ENCODE measurements at places on chromosomes 16 and 17.

- DNase-seq: no peak
Measured at GRCh38 chr17:13297183-13297582, 279.4 kb upstream of the ELAC2 start.

DNA sequence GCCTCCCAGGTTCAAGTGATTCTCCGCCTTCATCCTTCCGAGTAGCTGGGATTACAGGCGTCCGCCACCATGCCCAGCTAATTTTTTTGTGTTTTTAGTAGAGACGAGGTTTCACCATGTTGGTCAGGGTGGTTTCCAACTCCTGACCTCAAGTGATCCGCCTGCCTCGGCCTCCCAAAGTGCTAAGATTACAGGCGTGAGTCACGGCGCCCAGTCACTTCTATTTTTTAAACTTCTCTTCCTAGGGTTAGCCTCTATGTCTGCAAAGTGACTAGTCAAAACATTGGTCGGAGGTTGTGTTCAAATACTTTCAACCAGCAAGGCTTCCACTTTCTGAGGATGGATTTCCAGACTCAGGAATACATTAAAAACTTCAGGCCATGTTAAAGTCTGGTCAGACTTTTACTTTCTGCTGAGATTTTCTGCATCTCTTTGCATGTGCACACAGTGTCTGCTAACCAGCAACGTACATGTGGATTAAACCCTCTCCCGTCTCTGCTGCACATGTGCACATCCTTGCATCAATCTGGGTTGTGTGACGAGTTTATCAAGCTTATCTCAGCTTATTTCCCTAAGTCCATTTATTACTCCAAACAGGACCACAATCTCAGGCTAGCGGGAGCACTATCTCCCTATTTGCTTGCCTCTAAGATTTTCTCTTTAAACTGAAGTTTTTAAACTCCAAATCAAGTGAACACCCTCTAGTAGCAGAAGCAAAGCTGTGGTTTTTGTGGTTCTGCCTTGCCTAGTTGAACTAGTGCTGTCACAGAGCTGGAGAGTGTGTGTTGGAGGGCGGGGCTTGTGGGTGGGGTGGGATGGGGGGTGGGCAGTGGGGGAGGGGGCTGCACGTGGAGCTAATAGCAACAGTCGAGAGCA lies 525.2 kb upstream of the GOT2 start:
- peak; percentile 89 for DNase-seq

GRCh38 chr17:4679658-4680057 lies 24.3 kb downstream of the PELP1 start:
- peak; percentile 33 for DNase-seq

GRCh38 chr17:32141258-32141657 lies 1.0 kb upstream of the RHOT1 start:
- DNase-seq: peak; percentile 94

DNA sequence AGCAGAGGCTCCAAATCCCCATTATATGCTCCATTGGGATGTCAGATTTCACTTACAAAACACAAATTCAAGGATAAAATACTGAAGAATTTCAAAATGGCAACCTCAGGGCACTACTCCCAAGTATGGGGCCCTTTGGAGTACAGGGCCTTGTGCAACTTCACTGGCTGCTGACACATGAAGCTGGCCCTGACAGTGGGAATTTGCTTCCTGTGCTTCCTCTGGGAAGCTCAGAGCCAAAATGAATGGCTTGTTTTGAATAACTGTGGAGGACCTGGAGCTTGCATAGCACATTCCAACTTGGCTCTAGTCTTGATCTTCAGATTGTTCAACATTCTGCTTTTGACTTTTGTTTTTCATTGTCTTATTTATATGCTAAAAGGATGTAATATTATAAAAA lies 52.3 kb upstream of the HNF1B start:
- no peak for DNase-seq

DNA sequence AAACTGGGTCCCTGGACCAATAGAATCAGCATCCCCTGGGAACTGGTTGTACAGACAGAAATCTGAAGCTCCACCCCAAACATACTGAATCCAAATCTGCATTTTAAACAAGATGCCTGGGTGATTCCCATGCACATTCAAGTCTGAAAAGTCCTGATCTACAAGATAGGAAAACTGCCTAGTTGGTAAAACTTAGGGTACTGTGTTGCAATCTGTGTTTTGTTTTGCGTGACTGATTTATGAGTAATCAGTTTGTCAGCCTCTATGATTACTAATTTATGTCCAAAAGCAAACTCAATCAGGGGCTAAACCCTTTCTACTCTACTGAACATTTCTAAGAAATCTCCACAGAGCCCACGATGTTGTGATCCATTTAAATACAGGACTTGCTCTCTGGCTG lies 103.8 kb downstream of the YPEL2 start:
- DNase-seq: no peak

DNA sequence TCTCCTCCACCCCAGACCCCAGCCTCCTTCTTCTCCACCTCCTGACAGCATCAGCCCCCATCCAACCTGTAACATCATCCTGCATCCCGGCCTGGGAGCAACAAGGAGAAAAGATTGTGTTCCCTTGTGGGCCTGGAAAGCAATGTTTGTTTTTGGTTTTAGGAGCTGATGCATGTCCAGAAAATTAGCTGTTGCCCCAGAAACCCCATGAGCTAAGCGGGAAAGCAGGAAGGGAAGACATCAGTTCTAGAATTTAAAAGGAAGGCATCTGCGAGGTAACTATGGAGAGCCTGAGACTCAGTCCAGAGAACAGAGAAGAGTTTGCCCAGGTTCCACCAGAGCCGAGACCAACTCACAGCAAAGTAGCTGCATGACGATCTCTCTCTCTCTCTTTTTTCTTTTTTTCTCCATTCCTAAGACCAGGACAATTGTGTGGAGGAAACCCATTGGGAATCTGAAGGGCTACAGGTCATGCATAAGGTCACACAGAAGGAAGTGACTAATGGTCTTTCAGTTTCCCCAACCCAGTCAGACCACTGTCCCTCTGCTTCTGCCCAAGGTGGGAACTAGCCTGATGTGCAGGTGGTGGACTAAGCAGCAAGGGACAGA lies 124.4 kb downstream of the SLC39A11 start:
- no peak for DNase-seq

DNA sequence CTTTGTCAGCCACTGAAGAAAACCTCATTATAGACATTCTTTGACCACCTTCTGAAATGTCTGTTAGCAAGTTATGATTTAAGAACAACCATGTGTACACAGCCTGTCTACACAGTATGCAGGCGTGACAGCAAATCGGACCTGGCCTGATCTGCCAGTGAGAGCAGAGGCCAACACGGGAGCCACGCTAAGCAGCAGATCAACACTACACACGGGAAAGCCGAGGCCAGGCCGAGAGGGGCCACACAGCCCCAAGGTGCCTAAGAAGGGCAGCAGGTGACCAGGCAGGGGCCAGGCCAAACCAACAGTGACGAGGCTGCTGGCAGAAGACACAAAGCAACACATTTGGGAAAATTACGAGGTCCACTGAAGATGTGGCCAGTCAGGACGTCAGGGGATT lies 16.3 kb upstream of the FAAP100 start:
- no peak for DNase-seq

GRCh38 chr16:69917739-69918138 lies 33.4 kb upstream of the CLEC18A start:
- no peak for DNase-seq

GRCh38 chr16:20359997-20360396 lies 7.5 kb upstream of the UMOD start:
- DNase-seq: no peak

GRCh38 chr16:51184702-51185433 lies 33.8 kb upstream of the SALL1 start:
- no peak for DNase-seq

DNA sequence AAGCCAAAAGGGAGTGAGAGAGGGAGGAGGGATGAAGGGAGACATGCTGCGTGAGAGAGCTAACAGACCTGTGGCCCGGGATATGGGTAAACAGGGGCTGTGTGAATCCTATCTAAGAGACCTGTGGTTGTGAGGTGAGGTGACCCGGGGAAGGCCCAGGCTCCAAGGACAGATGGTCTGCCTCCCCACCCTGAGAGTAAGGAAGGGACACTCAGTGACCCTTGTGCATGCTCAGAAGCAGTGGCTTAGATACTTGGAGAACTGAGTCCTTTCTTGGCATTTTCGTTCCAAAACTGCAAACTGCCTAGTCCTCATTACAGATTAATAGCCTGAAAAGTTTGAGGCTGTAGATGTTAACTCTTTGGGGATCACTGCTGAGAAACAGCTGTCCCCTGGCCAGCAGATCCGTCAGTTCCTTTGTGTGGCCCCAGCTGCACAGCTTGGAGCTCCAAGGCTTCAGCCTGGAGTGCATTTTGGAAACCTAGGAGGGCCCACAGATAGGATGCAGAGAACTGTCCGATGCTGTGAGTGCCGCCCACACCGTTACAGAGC lies 121.6 kb downstream of the SMG6 start:
- DNase-seq: no peak

GRCh38 chr17:38456031-38456815 lies 28.0 kb downstream of the ARHGAP23 start:
- no peak for DNase-seq

- DNase-seq: no peak
Measured at GRCh38 chr16:78375055-78375679, 275.7 kb downstream of the WWOX start.

DNA sequence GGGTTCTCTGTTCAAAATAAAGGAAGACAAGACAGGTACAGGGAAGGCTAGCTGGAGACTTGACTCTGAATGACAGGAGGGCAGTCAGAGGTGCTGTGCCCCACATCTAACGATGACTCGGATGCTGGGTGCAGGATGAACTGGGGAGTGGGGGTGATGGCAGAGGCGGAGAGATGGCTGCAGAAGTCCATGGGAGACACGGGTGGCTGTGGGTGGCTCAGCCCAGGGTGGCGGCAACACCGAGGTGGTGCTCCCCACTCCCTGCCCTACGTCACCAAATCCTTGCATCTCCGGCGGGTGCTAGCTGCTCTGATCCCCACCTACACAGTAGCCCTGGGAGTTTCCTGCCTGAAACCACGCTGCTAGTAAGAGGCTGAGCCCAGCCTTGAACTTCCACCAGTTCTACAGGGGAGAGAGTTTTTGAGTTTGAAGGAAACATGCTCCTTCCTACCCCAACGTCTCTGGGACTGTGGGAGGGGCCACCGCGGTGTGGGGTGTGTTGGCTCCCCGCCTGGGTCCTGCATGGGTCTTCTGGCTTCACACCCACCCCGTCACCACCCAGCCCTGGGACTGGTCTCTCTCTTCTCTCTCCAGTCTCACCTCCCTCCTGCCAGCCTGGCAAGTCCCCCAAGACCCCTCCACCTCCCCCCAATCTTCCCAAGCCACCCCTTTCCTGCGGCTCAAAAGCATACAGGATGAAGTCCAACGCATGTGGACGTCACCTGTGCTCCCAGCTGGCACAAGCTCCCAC lies 4.5 kb downstream of the GSG1L start:
- DNase-seq: no peak

- no peak for DNase-seq
Measured at GRCh38 chr16:81693041-81693743, 85.9 kb upstream of the PLCG2 start.

- DNase-seq: peak; percentile 6
Measured at GRCh38 chr16:74463888-74464287, 42.6 kb upstream of the CLEC18B start.

DNA sequence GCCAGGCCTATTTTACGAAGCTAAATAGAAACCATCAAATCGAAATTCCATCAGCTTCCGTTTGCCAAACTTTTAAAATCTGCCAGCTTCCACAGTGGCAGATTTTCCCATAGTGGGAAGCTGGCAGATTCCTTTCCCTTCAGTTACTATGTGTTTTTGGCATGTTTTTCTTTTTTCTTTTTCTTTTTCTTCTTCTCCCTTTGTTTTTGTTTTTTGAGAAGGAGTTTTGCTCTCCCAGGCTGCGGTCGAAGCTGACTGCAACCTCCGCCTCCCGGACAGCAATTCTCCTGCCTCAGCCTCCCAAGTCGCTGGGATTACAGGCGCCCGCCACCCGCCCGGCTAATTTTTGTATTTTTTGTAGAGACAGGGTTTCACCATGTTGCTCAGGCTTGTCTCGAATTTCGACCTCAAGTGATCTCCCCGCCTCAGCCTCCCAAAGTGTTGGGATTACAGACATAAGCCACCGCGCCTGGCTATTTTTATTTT lies 684 bp upstream of the CWC25 start:
- DNase-seq: no peak

- no peak for DNase-seq
Measured at GRCh38 chr17:36611345-36612072, 10.1 kb downstream of the MRM1 start.

- no peak for DNase-seq
Measured at GRCh38 chr16:73306901-73307413, 259.0 kb upstream of the ZFHX3 start.

DNA sequence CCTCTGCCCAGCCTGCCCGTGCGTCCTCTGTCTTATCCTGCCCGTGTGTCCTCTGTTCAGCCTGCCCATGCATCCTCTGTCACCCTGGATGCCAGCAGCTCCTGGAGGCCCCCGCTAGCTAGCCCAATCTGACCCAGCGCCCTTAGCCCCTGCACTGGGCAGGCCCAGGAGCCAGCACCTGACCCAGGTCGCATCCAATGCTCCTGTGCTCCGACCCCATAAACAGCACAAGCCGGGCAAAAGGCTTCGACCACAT lies 13.1 kb downstream of the CDH15 start:
- no peak for DNase-seq

GRCh38 chr17:52105591-52105990 lies 52.9 kb downstream of the CA10 start:
- no peak for DNase-seq

- DNase-seq: peak; percentile 63
Measured at GRCh38 chr17:48568499-48569239, 9.5 kb downstream of the HOXB4 start.

DNA sequence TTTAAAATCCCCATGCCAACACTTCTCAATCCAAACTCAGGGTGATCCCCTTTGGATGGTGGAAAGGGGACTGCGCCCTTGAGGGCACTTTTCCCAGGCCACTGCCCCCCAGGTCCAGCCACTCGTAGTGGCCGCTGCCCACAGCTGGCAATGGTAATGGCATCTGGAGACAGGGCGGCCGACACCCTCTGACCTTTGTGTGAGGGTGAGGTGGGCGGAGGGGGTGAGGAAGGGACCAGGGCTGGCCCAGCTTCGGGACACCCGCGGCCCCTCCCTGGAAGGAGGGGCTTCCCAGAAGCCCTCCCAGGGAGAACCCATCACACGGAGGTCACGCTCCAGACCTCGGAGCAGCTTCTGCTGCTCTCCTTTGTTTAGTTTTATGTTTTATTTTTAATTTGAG lies 289.7 kb downstream of the FOXL1 start:
- DNase-seq: no peak

DNA sequence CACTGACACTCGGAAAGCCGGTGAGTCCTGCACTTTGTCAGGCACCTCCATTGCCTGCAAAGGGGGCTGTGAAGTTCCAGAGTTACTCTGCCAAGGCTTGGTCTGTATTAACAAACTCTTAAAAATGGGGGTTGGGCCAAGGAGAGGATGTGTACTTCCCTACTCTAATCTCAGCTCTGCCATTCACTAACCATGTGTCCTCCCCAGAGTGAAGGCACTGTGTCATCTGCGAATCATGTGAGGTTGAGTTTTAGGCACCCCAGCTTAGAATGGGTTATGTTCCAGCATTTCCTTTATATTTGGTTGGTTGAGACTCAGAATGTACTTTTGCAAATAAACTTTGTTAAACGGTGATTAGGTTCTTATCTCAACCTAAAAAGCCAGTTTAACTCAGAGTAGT lies 24.9 kb downstream of the ERCC4 start:
- no peak for DNase-seq

- no peak for DNase-seq
Measured at GRCh38 chr17:36506831-36507230, 20.4 kb downstream of the ZNHIT3 start.

- DNase-seq: no peak
Measured at GRCh38 chr16:88389621-88390160, 6.9 kb downstream of the ZNF469 start.

GRCh38 chr17:5121186-5121841 lies 5.5 kb downstream of the USP6 start:
- DNase-seq: no peak

- DNase-seq: no peak
Measured at GRCh38 chr16:89089120-89089519, 4.5 kb upstream of the ACSF3 start.

Data from common myeloid progenitor, CD34-positive (primary cell).